Panc1 (cell line): ENCODE measurements at places on chromosomes 2 and 18.

GRCh38 chr2:69080071-69080470 is 67.1 kb downstream of the ANTXR1 start:
- no peak for DNase-seq

- no peak for DNase-seq
These were observed 21.6 kb downstream of the KCNG2 start for GRCh38 chr18:79819064-79819967.

DNA sequence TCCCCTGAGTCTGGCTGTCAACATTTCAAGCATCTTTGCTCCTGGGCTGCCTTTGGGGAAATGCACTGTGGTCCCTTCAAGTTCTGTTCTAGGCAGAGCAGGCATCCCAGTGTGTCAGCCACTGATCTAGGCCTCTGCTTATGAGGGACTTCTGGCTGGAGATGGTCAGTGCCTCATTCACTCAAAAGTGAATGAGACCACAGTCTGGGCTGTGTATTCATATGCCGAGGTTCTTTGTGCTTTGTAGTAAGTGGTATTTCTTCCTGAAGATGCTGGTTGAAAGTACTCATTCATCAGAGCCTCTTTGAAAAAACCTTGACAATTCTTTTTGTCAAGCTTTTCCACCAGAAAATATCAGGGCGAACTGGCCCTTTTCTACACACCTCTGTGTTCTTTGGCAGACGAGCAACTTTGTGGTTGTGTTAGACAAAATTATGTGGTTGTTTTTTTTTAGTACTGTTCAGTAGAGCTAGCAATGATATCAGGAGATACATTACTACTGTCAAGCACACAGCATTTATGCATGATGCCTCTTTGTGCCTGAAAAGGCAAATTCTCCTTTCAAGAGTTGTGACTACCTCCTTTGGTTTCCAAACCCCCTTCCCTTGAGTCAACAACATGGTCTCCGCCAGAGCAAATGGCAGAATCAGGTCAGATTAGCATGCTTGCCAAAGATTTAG is 510.9 kb upstream of the NRP2 start:
- DNase-seq = no peak

DNA sequence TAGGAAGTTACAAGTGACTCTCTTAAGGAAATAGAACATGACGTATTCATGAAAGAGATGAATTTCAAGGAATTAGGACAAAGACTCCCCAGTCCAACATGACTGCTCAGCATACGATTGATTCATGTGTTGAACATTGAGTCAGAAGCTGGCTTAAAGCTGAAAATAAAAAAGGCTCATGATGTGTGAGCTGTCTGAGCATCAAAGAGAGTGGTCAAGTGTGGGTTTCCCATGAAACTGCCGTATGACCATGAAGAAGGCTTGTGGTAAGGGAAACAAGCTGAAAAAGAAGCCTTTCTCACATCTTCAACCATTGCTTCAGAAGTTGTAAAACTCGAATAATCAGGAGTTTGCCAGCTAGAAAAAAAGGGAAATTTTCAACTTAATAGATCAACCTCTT is 201.9 kb upstream of the APCDD1 start:
- DNase-seq = no peak

GRCh38 chr2:202006301-202006700 is 27.4 kb upstream of the FZD7 start:
- no peak for DNase-seq

DNA sequence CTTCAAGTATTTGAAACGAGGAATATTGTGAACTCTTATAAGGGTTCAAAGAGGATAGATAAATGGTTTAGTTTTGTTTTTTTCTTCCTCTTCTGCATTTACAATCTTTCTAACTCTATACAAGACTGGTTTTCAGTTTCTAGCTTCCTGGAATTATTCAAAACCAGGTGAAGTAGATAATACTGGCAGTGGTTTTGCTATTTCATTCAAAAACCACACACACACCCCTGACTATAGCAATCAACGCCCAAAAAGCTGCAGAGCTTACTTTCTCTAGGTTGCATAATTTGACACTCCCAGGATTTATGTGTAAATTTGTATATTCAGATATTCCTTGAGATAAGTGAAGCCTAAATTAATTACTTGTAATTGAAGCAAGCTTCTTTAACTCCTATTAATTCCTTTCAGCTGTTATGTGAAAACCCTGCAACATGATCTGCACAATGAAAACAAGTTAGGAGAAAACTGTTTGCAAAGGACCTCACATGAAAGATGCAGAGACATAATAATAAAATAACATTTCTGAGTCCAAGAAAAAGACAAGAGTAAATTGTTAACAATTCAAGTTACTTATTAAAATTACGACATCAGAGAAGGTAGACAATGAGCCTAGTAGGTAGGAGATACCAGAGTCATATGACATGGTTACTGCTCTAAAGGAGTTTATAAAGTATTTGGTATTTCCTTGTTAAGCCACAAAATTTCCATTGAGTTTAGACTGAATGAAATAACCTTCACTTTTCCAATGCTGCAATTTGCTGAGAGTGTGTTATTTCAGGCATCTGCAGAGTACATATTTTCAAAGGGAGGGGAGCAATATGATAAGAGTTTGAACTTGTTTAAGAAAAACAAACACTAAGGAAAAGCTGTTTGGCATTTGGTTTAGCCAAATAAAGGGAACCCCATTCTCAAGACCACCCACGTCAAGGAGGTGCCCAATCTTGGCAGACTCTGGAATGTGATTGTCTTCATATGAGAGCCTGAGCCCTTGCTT is 1.6 kb upstream of the NFE2L2 start:
- DNase-seq = no peak

DNA sequence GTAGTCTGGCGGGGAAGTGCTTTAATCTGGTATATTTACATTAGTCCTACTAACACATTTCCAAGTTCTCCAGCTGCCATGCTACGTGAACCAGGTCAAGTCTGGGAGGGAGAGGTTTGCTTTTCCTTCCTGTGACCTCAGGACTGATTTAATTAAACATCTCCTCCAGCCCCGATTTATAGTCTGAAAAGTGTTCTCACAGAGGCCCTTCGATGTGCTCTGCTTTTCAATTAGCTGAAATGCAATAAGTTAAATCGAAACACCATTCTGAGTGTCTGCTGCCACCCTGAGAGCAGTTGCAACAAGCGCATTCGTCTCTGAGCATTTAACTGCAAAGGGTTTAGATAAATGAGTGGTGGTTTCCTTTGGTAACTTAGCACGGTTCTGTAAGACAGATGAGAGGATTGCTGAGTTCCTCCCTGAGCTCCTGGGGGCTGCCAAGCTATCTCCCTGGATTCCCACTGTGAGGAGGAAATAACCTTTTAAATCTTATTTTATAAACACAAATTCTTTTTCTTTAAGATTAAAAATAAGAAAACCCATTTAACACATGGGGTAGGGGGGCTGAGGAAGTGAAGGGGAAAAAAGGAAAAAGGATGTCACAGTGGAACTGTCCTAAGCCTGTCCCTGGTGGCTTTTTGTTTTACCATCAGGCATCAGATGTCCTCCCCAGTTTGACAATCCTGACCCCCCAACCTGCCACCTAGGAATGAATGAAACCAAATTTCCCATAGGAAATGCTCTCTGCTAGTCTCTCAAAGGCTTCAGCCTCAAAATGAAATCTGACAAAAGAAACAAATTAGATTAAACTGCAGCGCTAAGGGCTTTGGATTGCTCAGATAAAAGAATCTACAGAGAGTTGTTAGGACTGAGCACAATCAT is 56.5 kb upstream of the CREB1 start:
- no peak for DNase-seq

DNA sequence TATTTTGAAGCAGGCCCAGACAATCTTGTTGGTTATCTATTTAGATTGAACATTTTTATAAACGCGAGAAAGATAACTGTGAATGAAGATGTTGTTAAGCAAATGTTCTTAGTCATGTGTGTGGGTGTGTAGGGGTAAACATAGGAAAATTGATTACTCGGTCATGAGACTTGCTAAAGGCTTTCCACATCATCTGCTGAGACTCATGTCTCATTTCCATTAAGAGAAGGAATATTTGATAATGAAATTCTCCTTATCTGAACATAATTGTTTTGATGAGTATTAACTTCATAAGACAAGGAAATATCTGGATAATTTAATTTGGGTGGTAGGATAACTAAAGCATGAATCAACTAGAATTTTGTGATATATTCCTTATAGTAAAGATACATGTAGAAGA is 19.7 kb downstream of the CCDC102B start:
- no peak for DNase-seq

- no peak for DNase-seq
These were observed 31.4 kb upstream of the TMEM177 start for GRCh38 chr2:119647440-119648169.

- no peak for DNase-seq
These were observed 47.6 kb upstream of the CELF4 start for GRCh38 chr18:37613253-37613565.

DNA sequence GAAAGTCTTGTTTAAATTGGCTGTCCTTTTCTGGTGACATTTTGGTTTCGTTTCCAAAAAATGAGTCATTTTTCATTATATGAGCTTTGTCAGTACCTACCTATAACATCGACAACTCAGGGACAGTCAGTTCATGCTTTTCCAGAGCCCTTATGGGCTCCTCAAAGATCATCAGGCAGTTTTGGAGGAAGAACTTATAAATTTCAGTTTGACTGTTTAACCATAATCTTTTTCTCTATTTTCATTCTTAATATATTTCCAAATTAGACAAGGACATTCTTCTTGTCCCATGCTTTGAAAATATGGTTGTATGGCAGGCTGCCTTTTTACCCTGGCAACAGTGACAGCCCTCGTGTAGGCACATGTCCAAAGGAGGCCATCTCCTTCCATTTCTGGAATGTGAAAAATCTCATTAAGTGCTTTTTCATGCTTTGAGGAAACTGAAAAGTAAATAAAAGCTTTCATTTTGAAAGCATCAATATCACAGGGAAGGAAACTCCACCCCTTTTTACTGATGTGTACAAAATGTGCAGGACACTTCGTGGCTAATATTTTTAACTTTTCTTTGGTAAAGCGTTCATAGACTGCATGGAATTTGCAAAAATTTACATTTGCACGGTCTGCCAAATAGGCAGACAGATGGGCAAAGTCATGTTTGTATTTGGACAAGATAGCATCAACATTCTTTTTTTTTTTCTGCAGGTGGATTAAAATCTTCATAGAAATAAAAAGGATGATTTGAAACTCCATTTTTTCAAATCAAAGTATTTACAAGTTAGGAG is 7.2 kb upstream of the PROC start:
- no peak for DNase-seq

GRCh38 chr2:220775856-220776488 is 796.1 kb downstream of the EPHA4 start:
- no peak for DNase-seq

DNA sequence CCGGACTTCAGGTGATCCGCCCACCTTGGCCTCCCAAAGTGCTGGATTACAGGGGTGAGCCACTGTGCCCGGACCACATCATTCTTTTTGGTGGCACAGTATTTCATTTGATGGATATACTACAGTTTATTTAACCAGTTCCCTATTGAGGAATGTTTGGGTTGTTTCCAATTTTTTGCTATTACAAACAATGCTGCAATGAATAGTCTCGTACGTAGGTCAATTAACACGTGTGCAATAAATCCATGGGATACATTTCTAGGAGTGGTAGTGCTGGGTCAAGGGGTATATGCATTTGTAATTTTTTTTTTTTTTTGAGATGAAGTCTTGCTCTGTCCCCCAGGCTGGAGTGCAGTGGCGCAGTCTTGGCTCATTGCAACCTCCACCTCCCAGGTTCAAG is 28.4 kb upstream of the XPO1 start:
- no peak for DNase-seq

DNA sequence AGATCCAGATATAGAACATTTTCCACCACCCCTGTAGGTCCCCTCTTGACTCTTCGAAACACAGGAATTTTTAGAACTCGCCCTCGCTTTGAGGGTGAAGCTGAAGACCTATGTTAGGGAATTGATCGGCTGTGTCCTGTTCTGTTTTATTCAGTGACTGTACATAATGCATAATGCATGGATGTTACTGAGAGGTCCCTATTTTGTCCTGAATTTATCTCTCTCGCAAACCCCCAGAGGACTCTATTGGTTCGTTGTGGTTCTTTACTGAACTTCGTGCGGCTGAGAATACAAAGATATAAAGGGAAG is 431 bp upstream of the EIF5B start:
- no peak for DNase-seq

- DNase-seq = no peak
These were observed 1162.6 kb upstream of the SLC39A10 start for GRCh38 chr2:194494401-194494800.

DNA sequence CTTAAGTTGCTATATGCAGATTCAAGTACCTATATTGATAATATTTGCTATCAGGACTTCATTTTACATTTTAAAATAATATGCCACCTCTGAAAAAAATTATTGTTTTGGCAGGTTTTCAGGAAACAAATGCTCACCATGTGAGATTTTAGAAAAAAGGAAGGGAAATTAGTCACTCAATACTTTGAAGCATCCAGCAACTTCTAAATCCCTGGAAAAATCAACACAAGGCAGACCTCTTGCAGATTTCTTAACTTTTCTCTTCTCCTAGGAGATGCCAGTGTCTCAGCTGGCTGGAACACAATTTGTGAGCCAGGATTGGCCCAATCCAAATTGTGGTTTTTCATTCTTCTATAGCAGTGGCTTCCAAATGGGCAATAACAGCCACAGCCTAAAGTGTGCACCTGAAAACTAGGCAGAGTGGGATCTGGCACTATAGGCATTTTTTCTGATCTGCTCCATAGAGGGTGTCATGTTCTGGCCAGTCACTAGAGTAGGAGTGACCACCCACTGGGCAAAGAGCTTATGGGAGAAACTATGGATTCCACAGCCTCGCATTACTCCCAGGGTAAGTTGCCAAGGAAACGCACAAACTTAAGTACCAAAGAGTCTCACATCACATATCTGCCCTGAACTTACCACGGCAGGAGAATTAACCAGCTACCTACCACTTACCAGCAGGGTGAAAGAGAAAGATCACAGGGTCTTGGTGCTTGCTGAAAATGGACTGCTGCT is 28.1 kb upstream of the THOC1 start:
- no peak for DNase-seq

GRCh38 chr2:109164739-109165221 is 35.8 kb downstream of the SH3RF3 start:
- no peak for DNase-seq

GRCh38 chr18:78643004-78643403 is 336.6 kb upstream of the SALL3 start:
- no peak for DNase-seq

GRCh38 chr18:43751835-43752234 is 474.5 kb upstream of the SYT4 start:
- DNase-seq = no peak

DNA sequence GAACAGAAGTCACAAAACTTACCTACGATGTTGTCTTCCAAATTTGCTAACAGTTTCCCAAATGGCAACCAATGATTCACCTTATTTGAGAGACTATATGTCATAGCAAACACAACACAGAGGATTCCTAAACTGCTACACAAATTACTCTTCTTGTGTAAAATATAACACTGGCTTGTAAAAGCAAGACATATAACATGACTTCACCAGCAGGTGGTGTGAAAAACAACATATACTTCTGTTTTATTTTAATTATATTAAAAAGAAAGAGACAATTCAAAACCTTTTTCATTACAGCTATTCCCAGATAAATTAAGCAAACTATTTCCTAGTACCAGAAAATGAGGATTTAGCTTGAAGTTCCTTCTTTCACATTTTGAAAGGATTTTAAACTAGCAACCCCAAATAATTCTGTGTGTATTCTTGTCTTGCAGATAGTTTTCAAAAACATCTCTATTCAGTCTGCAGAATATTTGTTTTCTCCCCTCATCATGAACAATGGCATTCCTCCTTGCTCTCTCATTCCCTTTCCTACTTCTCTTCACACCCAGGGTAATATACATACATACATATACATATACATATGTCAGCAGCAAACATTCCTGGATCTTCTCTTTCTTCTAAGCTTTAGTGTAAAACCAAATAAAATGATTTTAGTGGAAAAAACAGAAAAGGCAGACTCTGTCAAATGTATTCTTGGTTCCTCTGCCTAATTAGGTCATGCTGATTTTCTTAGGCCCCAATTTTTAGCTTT is 62.1 kb downstream of the SCN3A start:
- no peak for DNase-seq
